ENCODE measurements at places on chromosomes 5 and 9.

DNA sequence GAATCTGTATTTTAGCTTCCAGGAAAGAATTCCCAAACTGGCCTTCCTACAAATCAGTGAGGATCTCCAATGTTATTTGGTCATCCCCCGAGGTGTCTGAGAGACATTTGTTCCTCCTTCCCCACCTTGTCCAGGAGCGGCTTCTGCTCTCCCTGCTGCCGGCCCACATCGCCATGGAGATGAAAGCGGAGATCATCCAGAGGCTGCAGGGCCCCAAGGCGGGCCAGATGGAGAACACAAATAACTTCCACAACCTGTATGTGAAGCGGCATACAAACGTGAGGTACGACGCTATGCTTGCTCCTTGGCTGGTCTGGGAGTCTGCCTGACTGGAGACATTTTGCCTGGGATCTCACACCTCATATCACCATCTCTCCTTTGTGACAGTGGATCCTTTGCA is 160.4 kb downstream of the CFAP90 start:
- DNase-seq, result no peak

DNA sequence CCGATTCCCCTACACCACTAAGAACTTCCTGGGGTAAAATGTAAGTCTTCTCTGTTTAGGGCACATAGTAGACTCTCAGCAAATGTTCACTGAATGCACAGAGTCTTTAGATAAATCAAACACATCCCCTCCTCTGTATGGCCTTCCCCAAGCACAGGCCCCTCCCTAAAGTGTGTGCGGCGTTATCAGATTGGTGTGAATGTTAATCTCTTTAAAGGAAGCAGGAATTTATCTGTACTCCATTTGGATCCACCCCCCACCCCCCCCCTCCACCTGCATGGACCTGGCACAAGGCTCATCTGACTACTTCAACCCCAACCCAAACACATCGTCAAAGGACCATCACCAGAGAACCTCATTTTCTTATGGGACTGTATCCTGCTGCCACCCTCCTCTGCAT is 6.3 kb downstream of the PCDH1 start:
- DNase-seq, result no peak

- no peak for DNase-seq
These were observed 66.9 kb downstream of the GRIN3A start for GRCh38 chr9:101671567-101671966.

DNA sequence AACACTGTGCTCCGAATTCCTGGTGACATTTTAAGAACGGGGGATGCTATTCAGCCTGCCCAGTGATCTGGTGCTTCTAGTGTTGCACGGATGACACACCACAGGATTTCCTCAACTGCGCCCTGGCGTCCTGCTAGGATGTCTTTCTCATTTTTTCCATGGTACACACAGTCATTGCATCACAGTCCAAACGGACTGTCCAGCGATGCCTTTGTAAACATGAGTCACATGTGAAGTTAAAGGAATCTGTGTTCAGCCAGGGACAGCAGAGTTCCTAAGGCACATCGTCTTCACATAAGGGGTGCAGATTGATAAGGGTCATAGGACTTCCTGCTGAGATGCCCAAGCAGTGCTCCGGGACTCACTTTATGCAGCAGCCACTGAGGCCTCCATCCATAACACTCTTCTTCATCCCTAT is 9.3 kb upstream of the PTPN3 start:
- DNase-seq, result no peak

DNA sequence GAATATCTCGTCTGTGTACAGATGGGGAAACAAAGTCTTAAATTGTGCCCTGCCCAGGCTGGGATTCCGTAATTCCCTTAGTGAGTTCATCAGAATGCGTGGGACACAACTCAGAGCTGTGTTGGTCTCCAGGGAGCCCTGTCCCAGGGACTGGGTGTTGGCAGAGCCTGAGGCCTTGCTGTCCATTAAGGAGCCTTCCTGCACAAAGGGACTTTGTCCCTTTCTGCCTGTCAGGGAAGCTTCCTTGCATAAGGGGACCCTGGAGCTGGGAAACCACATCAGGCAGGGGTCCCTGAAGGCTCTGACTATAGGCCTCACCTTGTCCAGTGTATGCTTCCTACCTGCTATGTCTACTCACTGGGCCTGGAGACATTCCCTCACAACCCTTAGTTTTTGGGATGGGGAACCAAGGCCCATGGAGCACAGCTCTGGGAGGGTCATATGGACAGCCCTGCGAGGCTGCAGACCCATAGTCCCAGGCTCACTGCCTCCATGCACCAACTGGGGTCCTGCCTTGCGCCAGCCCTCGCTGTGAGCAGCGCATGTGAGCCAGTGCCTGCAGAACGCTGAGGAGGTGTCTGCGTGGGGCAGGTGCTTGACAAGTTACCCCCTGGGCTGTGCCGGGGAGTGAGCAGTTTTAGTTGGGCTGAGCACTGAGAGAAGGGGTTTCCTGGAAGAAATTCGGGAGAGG is 1.6 kb downstream of the CARD19 start:
- no peak for DNase-seq

DNA sequence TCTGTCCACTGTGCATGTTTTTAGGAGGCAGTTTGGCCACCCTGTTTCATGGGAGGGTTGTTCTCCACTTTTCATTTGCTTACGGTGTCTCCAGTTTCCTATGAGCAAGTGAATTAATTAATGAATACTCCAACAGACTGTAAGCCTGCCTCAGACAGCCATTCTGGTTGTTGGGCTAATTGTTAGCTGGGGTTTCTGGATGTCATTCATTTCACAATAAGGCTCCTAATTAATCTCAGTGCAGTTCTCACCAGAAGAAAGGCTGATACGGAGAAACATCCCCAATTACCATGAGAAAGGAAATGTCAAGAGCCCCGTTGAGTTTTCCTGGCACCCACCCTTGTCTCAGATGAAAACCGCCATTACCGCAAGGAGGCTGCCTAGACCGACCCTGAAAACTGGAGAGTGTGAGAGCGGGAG is 75.8 kb downstream of the MAP1B start:
- no peak for DNase-seq

All from activated CD8-positive, alpha-beta memory T cell treated with anti-CD3 and anti-CD28 coated beads for 1 hour (primary cell).